Stimulated activated CD4-positive, alpha-beta T cell treated with anti-CD3 and anti-CD28 coated beads, Interleukin-2, amount 100 ng/mL, for 48 hours (primary cell): ENCODE measurements at places on chromosomes 3 and 15.

DNA sequence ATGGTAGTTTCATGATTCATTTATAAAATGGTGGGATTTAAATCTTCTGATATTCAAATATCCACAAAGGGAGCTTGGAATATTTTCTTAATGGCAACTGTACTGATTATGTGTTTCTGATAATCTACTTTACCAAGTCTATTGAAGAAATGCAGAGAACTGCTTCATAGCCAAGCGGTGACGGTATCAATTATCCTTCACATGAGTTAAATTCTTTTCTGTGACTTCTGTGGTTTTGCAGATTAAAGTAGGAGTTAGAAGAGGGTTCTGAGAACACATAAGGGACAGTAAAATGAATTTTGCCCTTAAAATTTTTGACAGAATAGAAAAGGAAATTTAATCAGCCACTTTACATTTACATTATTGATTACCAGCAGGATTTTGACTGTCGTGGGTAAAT is 563.2 kb downstream of the GBE1 start:
- DNase-seq, result no peak

GRCh38 chr15:47908950-47909670 is 191.8 kb downstream of the SEMA6D start:
- DNase-seq, result no peak

DNA sequence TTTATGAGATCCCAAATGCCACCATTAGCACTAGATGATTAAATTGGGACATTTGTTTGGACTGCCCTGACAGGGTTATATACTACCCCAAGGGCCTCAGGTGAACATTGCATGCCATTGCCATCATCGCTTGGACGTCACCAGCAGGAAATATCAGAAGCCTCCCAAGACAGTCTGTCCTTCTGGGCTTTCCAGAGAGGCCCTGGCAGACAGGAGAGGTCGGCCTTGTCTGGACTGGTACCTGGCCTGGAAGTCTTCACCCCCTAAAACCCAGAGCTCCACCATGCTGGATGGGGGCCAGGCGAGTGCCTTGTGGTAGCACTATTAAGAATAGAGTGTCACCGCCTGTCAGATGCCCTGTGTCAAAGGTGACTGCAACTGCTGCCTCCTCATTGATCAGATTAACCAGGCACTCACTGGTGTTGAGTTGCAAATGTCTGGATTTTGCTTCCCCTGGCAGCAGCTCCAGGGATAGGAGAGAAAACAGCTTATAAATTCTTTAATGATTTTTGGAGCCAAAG is 324.1 kb upstream of the RASGRP1 start:
- no peak for DNase-seq

DNA sequence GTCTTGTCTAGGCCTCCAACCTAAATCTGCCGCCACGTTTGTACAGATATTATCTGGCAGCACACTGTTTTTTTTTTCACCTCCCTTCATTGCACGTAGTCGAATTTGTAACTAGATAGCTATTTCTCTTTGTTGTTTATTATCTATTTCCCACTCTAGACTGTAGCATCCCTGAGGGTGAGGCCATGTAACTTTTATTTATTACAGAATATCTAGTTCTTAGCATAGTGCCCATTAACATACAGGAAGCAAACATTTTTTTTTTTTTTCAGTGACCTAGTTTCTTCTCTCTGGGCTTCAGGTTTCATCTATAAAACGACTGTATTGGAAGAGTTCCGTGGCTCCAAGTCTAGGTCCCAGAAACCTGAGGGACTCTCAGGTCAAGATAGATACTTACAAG is 354.3 kb downstream of the FGF12 start:
- no peak for DNase-seq

- DNase-seq, result no peak
Measured at GRCh38 chr15:92416557-92416956, 22.9 kb downstream of the ST8SIA2 start.

DNA sequence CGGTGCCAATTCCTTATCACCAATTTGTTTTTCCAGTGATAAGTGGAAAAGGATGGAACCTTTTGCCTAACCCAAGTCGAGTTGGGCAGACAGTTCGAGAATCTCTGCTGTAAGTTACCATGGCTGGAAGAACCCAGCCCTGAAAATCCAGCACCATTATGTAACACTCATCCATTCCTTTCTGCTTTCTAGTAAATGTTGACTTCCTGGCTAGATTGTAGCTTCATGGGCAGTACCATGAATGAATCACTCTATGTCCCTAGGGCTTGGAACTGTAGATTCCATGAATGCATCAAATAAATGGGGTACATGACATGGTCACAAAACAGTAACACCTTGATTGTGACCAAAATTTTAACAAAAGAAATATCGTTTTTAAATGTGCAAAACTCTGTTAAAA is 14.0 kb downstream of the CHCHD4 start:
- no peak for DNase-seq

DNA sequence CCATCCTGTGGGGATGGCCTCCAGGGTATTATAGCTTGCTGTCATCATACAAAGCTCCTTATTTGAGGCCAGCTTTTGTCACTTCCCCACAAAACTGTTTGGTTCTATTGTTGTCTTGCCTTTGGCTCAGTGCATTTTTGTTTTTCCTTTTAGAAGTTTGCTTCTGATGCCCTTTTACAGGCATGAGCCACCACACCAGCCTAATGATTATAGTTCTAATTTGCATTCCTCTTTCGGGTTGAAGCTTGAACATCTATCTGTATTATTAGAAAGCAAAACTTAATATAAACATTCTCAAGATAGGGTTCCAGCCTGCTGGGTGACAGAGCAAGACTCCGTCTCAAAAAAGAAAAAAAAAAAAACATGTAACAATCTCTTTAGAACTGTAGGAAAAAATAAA is 39.8 kb downstream of the SMARCC1 start:
- DNase-seq, result no peak

GRCh38 chr15:34514251-34514670 is 69.2 kb downstream of the GOLGA8B start:
- DNase-seq, result no peak

DNA sequence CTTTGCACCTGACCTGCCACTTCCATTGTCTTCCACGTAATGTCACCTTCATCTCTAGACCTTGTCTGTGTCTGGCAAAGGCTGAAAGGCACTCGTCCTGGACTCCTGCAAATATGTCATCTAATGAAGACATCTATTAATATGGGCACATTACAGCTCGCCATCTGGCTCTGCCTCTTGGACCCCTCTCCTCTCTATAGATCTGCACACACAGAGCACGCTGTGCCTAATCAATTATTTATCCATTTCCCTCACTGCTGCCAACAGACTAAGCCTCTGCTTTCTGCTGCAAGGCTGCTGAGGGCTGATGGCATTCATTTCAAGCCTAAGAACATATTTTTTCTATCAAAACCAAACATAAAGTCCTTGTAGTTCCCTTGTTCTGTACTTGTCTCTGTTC is 573.0 kb downstream of the TUSC7 start:
- DNase-seq, result no peak

GRCh38 chr3:70506775-70507174 is 194.3 kb upstream of the MDFIC2 start:
- DNase-seq, result no peak

DNA sequence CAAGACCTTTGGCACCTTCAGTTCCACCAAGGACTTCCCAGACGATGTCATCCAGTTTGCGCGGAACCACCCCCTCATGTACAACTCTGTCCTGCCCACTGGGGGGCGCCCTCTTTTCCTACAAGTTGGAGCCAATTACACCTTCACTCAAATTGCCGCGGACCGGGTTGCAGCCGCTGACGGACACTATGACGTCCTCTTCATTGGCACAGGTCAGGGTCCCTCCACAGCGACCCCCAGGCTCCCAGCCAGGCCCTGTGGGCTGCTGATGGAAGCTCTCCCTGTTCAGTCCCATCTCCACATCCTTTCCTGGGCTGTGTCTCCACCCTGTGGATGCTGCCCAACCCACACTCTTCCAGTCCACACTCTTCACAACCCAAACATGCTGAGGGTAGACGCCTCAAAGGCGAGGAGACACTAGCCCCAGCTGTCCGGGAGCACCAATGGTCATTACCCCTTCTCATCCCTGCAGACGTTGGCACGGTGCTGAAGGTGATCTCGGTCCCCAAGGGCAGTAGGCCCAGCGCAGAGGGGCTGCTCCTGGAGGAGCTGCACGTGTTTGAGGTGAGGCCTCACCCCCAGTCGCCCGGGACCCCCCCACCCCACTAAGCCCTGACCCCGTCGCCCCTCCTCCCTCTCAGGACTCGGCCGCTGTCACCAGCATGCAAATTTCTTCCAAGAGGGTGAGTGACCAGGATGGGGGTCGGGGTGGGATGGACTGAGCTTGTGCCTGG is 4.3 kb upstream of the LSMEM2 start:
- peak; percentile 75 for DNase-seq

GRCh38 chr15:85825719-85826118 is 31.0 kb upstream of the KLHL25 start:
- no peak for DNase-seq

DNA sequence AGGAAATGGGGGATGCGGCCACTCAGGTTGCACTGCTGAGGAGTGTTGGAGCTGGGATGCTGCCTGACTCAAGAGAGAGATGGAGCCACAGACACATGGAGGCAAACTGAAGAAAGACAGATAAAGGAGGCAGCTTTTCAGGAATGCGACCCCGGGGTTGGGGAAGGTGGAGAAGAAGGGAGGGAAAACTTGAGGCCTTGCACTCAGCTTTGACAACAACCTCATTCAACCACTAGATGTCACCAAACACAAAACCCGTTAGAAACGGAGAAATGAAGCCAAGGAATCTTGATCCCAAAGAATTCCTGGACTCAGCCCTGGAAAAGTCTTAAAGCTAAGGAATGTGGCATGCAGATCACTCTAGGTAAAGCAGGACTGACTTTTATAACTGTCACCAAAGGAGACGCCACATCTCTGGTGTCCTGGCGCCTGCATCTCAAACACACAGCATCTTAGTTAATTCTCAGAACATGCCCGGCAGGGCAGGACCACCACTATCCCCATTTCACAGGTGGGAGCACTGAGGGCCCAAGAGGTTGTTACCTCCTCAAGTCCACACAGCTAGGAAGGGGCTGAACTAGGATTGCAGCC is 59.6 kb upstream of the LMCD1 start:
- DNase-seq, result no peak

DNA sequence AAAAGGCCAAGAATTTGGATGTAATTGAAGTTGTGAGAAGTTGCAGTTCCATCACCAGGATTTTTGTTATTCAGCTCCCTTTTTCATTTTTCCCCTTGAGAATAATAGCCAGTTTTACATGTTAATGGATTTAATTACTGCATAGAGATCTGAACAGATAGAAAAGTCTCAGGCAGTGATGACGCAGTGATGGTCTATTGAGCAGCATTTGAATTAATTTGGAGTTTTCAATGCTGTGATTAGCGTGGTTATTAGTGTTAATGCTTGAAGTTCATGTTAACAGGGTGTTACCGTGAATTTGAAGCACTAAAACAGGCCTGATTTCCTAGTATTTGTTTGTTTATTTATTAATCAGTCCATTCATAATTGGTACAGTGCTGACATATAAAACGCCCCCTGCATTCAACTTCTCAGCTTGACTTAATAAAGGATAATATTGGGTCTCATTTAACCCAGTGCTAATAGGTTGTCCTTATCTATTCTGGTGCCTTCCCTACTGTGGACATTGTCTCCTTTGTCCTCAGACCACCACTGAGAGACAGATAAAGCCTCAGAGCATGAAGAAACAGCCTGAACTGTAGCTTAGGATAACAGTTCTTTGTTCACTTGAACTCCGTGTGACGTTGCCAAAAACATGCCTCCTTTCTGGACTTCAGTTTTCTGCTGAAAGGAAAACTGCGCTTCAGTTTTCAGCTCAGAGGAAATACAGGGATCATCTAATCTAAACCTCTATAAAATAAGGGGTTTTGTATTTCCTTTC is 82.4 kb downstream of the RTP4 start:
- DNase-seq, result no peak

DNA sequence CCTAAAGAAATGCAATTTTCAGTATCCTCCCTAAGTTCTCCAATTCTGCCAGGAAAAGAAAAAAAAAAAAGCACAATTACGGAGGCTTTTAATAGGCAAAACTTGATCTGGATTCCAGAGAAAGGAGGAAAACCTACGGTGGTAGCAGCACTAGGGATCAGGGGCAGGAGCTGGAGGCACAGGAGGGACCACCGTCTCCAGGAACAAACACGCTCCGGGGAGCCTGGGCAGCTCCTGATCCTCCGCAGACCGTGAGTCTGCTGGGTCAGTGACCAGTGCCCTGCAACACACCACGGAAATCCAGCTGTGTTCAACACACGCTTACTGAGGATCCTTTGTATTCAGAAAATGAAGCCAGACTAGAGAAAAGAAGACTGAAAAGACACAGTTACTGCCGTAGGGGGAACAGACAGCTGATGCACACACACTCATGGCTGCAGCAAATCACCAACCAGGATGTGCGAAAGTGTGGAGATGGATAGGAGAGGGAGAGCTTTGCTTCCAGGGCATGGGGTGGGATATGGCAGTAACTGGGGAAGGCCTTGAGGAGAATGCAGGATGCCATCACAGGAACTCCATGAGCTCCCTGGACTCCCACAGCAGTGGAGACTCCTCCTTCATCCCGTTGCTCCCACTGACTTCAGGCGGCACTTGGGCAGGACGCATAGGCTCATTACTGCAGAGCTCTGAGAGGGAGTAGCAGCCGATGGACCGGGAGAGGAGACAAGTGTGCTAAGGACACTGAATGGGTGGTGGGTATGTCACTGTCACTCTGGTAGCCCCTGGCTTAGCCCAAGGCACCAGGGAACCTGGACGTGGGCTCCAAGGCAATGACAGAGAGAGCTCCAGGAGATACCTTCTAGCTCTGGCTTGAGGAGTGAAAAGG is 167.0 kb downstream of the ATP10A start:
- no peak for DNase-seq

GRCh38 chr3:132225664-132226063 is 91.5 kb upstream of the ACP3 start:
- no peak for DNase-seq

DNA sequence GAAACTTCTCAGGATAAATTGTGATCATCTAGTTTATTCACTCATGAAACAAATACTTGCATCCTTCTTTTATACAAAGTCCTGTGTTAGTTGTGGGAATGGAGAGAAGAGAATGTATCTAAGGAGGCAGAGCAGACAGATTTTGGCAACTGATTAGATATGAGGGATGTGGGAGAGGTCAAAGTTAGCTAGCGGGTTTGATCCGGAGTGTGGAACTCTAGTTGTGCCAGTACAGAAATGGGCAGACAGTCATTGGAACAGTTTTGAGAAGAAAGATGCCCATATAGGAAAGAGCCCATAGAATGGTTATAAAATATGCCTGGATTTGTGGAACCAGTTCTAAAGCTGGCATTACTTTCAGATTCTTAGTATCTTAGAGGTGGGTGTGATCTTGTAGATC is 141.1 kb downstream of the FNDC3B start:
- no peak for DNase-seq

GRCh38 chr3:20069178-20069532 is 28.9 kb downstream of the KAT2B start:
- no peak for DNase-seq

DNA sequence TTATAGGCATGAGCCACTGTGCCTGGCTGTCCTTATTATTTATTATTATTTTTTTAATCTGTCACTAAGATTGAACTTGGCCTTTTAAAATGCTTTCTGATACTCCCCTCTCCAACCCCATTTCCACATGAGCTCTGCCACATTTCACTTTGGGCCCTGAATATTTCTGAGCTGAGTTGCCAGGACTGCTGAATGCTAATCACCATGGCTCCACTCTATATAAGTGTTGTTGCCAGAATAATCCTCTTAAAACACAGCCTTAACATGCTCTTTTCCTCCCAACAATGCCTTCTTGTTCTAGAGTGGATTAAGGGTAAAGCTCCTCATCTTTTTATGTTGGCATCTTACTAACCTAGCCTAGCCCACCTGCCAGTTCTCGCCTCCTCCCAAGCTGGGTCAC is 124.4 kb downstream of the PDZRN3 start:
- no peak for DNase-seq
